Left cardiac atrium (tissue), 4 donors: ENCODE measurements at places on chromosomes 7 and 10. TPM values are rescaled to one million over a fixed set of nuclear protein-coding genes. Genes with fewer than 3 reads are reported as not detected.

IL15RA gene
- 10.9 TPM for total RNA-seq

ITPRID1 gene
- not detected for total RNA-seq

AOAH gene
- total RNA-seq = 2.7 TPM

ABHD11 gene
- total RNA-seq = 22.6 TPM

SDK1 gene
- total RNA-seq = 2.8 TPM

VSTM4 gene
- 17.2 TPM for total RNA-seq

GPNMB gene
- total RNA-seq = 109 TPM

PLAC9 gene
- total RNA-seq = 60.9 TPM

DNA sequence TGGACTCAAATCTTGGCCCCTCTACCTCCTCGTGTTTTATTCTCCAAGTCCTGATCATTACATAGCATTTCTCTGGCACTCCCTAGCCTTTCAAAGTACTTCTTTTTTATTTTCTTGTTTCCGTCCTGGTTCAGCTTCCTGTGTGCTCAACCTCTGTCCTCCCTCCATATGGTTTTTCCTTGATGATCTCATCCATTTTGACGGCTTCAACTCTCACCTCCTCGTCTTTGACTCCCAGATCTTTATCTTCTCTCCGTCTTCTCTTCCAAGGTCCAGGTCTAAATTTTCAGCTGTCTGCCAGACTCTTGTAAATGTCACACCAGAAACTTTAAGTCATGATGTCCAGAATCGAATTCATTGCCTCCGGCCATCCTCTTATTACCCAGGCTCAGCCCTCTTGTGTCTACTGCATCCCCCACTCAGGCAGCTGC lies 23.3 kb upstream of the GFRA1 start:
- DNase-seq = no peak

DNA sequence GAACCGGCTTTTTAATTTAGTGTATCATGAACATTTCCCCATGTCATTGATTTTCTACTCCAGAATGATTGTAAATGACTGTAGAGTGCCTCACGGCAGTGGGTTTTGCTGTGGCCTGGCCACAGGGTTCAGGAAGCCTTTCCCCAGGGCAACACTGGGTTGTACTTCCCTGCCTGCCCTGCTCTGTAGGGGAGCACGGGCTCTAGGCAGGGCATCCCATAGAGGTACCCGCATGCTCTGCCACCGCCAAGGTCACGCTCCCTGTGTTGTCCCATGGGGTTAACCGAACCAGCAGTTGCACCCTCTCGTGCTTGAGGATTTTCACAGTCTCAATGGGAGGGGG lies 63.8 kb downstream of the BPGM start:
- no peak for DNase-seq

GRCh38 chr10:84328418-84329195 lies at the start of gene CCSER2:
Gene CCSER2 (plus strand): TSS chr10:84328589. CDS start chr10:84371053, 42,464 bp downstream.
- DNase-seq = peak; percentile 99

GRCh38 chr7:54796853-54797252 lies 37.8 kb upstream of the SEC61G start:
- DNase-seq = no peak

- no peak for DNase-seq
Measured at GRCh38 chr7:107610323-107610722, 30.3 kb downstream of the BCAP29 start.

GRCh38 chr10:104824380-104825006 lies 183.4 kb downstream of the SORCS3 start:
- DNase-seq = no peak

DNA sequence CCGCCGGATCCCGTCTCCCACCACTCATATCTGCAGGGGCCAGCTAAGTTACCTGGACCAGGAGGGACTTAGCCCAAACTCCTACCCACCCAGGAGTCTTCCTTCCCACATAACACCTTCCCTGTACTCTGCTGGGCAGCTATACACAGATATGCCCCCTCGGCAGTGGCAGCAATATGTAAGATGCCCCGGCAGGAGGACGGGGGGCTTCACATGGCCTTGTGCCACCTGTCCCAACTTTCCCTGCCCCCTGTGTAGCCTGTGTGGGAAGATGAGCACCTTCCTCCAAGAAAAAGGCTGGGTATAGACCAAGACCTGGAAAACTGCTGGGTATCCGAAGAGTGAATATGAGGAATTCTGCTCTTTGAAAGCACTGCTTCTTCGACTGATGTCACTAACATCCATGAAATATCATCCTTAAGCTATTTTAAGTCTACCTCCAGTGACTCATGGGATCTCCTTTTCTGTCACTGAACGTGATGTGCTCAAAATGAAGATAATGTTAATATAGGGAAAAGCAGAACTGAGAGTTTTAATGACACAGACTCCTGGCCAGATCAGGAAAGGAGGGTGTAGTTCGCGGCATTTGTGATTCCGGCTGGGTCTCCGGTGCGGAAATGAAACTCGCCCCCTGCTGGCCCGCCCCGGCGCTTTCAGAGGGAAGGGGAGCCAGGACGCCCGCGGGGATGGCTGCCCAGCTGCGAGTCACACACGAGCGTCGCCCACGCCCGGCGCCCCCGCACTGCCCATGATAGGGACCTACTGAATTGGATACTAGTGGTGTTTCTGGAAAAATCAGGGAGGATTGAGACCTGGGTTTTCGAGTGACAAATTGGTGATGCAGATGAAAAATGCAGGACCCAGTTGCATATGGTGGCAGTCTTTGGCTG lies 256.9 kb upstream of the NFE2L3 start:
- DNase-seq = peak; percentile 74

DNA sequence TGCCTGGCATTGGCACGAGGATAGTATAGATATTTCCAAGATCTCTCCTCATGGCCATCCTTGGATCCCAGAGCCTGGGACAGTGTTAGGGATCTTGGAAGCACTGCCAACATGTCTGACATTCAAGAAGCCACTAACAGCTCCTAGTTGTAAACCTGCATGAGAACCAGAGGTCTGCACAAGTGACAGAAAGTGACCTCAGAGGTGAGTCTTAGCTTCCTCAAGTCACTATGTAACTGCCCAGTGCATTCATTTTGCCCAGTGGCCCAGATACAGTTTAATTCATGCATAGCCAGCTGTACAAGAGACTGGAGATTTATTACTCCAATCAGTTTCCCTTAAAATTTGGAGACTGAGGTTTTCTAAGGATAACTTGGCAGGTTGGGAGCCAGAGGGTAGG lies 16.7 kb downstream of the SUGCT start:
- DNase-seq = no peak

DNA sequence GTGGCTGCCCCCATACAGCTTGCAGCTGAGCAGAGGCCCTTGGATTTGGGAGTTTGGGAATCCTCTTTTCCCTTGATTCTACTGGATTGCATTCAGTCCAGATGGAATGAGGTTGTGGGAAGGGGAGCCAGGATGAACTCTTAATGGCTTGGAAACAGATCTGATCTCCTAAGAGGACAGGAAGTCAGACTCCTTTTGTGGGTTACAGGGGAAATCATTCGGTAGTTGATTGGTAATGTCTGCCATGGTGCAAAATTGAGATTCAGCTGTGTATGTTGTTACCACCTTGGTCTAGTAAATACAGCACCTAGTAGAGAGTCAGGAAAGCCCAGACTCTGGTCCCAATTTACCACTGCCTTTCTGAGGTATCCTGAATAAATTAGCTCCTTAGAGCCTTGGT lies 144.2 kb upstream of the TNRC18 start:
- no peak for DNase-seq

DNA sequence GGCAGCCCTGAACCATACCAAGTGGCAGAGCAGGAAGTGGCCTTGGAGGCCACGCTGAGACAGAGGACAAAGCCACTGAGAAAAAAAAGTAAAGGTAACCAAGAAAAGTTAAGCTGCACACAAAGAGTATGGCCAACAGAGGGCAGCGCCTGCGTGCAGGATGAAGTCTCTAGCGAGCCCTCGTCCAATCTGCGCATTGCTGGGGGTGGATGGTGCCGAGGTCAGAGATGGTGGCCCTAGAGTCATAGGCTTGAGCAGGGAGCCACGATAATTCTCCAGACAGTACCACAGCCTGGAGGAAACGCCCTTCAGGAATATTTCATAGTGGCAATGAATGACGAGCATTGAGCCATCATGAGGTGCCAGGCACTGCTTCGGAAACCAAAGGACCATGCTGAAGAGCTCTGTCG lies 9.7 kb downstream of the ATP6V0E2 start:
- DNase-seq = peak; percentile 70

GRCh38 chr10:96288151-96288621 lies 16.0 kb upstream of the DNTT start:
- DNase-seq = no peak

DNA sequence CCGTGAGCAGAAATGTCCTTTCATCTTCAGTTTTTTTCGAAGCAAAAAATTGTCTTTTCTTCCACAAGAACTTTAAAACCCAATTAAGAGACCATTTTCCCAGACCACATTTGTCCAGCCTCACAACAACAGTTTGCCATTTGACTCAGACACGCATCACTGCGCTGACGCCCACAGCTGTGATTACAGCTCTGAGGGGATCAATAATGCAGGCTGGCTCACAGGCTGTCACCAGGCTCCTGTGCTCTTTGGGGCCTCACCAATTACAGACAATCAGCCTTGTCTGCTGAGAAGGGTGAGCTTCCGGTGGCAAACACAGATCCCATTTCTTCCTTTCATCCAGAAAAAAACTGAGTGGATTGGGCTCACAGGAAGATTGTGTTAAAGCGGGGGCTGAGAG lies 33.3 kb downstream of the DDC start:
- no peak for DNase-seq

GRCh38 chr10:22367471-22367870 lies 22.2 kb downstream of the SPAG6 start:
- DNase-seq = no peak

DNA sequence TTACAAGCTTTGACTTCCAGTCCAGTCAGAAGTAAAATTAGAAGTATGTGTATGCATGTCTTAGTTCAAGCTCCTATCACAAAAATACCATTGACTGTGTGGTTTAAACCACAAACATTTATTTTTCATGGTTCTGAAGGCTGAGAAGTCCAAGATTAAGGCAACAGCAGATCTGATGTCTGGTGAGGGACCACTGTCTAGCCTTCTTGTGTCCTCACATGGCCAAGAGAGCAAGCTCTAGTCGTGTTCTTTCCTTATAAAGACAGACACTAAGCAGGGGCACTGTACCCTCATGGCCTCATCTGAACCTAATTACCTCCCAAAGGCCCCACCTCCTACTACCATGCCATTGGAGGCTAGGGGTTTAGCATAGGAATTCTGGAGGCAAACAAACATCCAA lies 41.3 kb upstream of the ARL4A start:
- no peak for DNase-seq

DNA sequence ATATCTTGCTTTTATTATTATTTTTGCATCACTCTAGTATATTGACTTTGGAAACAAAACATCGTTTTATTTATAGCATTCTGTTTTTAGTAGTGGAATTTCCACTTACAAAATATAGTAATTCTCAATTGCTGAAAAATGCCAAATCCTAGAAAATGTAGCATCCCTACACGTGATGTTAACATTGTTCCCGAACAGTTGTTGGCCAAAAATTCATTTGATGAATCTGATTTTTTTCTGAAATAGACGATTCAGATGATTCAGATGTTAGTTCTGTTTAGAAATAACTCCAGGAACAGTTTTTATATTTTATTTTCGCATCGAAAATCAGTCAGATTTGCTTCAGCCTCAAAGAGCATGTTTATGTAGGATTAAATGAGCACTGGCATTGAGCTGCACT lies 122.4 kb downstream of the GFRA1 start:
- DNase-seq = no peak

- no peak for DNase-seq
Measured at GRCh38 chr10:13809427-13809826, 222.7 kb downstream of the PRPF18 start.

DNA sequence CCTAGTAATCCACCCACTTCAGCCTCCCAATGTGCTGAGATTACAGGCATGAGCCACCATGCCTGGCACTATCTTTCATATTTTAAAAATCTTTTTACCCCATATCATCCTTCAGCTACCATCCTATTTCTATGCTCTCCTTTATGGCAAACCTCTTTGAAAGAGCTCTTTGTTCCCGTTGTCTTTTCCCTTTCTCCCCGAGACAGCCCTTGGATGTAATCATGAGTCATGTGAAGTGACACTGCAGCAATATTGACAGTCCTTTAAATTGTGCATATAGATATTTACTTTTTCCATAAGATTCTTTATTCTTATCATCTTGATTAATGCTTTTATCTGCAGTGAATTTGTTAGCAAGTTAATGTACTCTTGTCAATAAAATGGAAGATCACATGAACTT lies 286.6 kb downstream of the ANKRD7 start:
- DNase-seq = no peak

DNA sequence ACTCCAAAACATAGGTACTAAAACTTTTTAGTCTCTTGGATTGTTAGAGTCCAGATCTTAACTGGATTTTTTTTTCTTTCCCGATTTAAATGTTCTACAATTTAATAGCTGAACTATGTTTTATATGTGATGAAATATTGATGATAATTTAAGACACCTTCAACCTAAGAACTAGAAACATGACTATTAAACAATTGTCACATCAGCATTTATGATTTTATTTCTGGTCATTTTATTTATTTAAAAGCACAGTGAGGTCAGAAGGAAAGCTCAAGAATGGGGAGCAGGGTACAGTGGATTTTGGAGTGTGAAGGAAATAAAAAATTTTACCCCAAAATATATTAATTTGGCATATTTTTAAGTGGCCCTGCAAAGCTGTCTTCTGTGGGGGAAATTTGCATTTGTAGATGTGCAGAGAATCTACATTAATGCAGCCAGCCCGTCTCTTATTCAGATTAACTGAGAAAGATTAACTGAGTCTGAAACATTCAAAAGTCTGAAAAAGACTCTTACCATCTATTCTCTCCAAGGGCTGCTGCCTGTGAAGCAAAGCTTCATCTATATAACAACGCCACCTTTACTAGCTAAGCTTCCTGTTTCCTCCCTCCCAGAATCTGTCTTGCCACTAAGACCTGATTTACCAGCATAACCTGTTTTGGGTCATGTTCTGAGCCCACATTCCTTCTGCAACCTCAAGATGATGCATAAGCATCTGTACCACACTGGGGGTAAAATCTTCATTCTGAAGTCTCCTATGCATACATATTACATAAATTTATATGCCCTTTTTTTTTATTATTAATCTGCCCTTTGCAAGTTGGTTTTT lies 86.4 kb downstream of the TMEM106B start:
- DNase-seq = no peak

DNA sequence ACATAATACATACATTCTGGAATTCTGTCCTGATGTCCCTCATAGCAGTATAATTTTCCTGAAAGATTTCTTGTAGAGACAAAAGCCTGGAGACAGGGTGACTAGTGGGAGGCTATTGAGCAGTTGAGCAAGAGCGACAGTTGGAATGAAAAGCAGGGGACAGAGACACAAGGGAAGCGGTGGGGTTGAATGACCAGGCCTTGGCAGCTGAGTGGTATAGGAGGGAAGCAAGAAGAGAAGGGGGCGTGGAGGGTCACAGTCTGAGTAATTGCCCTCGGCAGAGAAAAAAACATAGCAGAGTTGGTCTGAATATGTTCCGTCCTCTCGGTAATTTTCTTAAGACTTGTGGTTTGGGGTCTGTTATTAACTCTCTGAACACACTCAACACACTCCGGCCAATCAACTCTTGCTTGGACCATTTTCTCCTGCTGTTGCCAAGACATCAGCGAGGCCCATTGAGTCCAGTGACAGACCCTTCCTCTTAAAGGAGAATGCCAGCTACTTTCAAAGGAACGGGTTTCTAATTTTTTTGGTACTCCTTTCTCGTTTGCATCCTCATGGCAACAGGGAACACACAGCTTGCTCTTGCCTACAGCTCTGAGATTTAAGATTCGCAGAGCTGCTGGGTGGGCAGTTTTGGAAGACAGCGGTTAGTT lies 5.3 kb upstream of the ACTR3B start:
- DNase-seq = no peak
